Stimulated activated CD4-positive, alpha-beta T cell treated with anti-CD3 and anti-CD28 coated beads, Interleukin-1b, Interleukin-23, amount 100 ng/mL, for 48 hours (primary cell): ENCODE measurements at places on chromosomes 6 and 20.

GRCh38 chr6:37665304-37665703 lies 32.4 kb downstream of the MDGA1 start:
- no peak for DNase-seq

DNA sequence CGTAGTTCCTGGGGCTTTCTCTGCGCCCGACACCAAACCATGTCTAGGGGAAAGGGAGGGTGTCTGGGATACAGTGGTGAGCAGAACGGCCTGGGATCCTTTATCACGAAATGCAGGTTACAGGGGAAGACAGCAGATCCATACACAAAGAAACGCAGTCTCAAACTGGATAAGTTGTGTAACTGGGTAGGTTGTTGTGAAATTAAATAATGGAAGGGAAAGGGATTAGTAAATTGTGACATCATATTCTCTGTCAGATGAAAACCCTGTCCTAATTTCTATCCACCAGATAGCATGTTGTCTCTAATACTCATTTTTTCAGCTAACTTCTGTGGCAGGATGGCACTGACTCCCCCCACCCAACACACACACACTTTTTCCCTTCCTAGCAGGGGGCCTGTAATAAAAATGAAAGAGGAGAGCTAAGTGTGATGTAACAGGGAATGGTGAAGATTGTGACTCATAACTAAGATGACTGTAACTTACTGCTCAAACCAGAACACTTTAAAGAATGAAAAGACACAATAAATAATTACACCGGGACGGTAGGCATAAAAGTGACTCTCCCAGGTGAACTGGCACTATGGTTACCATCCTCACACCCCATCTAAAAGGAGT lies 769 bp upstream of the TRPC4AP start:
- DNase-seq: peak; percentile 46

DNA sequence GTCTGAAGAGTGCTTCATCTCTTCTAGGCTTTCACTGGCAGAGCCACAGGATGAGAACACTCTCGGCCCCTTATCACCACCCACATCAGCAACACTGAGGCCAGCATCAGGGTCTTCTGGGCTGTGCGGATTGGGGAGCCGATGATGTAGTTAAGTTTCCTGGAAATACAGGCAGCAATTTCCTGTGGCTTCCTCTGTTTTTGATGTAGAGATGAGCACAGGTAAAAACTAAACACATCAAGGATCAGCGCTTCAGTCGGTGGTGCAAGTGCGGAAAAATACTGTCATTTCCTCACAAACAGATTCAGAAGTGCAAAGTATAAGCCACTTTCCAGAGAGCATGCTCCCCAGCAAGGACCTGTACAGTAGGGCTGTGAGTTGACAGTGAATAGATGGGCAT lies 62.6 kb downstream of the BACH2 start:
- DNase-seq: peak; percentile 85

GRCh38 chr6:118745156-118745555 lies 93.8 kb upstream of the CEP85L start:
- no peak for DNase-seq

DNA sequence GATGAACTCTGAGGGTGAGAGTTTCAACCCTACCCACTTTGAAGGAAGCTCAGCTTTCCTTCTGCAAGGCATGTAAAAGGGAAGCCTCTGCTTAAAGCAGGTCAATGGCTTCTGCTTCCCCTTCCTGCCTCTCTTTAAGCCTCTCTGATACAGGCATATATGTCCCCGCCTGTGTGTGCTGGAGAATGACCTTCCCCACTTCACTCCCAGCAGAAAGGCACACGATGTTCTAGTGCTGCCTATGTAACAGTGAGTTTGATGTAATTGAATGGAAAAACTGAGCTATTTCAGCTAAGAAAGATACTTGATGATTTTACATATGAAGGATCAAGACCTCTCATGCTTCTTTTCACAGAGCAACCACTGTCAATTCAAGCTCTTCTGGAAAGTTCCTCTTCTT lies 632.2 kb downstream of the HACE1 start:
- DNase-seq: no peak

DNA sequence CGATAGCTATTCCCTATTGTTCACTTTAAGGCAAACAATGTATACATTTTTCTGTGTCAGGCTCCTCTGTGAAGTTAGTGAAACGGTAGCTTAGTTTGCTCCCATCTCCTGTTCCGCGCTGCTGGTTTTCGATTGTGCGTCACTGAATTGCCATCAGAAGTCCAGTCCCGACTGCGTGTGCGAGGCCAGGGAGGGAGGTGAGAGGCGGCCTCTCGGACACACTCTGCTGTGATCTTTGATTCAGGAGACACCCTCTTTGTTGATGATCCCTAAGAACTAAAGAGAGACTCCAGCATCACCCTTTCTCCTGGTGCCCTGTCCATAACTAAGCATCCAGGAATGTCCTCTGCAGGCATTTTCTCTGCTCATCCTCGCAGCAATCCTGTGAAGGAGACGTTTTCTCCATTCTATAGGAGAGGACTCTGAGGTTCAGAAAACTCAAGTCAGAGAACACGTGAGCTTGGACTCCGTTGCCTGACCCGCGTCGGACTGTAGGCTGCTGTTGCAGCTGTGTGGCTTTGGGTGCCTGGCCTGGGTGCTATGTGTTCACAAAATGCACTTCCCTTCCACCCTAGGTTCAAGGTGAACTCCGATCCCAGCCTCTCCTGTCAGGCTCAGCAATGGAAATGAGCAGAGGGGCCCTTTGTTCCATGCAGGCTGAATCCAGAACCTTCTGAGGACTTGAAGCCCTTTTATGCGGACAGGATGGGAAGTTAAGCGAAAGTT lies 24.1 kb upstream of the UNC93A start:
- DNase-seq: no peak

DNA sequence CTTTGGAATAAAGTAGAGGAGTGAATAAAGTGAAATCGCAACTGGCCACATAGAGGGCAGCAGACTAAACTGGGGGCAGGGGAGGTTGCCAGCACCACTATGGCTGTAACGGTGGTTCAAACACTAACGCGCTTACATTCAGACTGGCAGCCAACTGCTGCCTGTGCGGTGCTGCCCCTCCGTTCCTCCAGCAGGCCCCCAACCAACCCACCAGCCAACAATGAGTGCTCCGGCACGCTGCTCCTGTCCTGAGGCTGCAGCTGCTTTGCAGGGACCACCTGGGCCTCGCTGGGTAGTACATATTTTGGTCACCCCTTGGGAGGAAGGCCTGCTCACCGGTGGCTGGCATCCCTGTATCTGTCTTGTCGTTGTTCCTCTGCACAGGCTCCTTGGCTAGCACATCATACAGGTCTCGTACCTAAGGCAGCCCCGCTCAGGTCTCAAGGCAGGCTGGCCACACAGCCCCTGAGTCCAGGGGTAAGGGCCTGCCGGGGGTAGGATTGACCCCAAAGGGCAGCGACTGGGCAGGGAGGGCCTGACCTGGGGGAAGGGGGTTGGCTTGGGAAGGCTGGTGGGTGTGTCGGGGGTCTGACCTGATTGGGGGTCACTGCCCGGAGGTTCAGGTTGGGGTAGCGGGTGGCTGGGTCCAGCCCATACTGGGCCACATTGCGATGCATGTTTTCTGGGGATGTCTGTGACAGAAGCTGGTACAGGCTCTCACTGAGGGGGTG lies 6.3 kb downstream of the MICAL1 start:
- no peak for DNase-seq

DNA sequence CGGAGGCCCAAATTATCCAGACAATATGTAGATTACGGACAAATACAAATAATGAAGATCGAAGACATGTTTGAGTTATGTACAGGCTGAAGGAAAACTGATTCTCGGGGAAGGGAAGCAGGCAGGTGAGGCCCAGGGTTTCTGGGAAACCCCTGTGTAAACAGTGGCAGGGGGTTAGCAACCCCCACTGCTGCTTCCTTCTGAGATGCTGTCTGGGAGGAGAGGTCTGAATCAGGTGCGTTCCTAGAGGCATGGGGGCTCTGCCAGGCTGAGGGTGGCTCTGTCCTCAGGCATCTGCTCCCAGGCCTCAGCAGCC lies 7.2 kb upstream of the MDGA1 start:
- no peak for DNase-seq

DNA sequence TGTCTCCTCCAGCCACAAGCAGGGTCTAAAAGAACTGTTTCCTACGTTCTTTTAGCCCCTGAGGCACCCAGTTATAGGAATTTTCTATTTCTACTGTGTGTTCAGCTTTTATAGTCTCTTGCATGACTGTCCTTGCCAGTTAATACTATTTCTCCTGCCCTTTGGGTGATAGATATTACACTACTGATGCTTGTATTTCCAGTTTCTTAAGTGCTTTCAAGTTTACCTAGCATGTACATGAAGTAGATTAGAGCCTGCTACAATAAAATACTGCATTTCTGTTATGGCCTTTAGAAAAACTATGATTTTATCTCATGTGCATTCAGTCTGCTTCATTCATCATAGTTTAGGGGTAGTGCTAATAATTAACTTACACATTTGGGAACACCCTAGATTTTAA lies 89.6 kb downstream of the FOXO3 start:
- no peak for DNase-seq

- DNase-seq: no peak
Measured at GRCh38 chr6:165776691-165777090, 113.7 kb upstream of the PDE10A start.

DNA sequence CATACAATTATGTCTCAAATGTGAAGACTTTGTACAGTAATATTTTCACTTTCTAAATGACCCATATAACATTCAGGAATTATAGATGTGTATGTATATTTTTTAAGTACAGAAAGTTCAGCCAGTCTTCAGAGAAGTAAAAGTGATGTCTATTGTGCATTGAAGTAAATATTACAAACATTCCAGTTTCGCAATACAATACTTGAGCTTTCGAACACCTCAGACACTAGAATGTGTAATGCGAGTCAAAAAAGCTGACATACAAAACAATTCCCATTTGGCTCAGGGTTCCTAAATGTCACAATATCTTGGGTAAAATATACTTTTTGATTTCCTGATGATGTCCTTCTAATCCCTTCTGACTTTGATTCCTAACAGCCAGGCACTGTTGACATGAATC lies 101.4 kb downstream of the ZNF217 start:
- DNase-seq: no peak

- no peak for DNase-seq
Measured at GRCh38 chr6:163460307-163460782, 45.8 kb downstream of the QKI start.

DNA sequence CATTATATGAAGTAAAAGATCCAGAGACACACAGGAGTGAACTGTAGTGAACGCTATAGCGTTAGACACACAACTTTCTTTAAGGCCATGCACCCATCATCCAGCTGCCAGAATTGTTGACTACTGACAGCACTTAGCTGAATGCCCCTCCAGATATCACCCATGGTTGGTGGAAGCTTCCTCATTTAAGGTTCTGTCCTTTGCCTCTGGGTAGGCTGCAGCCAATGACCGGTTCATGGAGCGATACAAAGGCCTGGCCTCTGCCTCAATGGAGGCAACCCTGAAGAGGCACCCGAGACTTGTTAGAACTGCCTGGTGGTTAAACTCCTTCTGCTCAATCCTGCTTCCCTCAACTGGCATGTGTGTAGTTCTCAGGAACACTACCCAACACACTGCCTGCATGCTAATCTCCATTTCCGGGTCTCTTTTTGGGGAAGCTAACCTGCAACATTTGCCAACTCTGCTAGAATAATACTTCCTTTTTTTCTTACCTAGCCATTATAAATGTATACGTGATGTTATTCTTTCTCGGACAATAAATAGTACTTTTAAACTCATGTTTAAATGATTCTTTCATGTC lies 49.8 kb upstream of the THEMIS start:
- no peak for DNase-seq

DNA sequence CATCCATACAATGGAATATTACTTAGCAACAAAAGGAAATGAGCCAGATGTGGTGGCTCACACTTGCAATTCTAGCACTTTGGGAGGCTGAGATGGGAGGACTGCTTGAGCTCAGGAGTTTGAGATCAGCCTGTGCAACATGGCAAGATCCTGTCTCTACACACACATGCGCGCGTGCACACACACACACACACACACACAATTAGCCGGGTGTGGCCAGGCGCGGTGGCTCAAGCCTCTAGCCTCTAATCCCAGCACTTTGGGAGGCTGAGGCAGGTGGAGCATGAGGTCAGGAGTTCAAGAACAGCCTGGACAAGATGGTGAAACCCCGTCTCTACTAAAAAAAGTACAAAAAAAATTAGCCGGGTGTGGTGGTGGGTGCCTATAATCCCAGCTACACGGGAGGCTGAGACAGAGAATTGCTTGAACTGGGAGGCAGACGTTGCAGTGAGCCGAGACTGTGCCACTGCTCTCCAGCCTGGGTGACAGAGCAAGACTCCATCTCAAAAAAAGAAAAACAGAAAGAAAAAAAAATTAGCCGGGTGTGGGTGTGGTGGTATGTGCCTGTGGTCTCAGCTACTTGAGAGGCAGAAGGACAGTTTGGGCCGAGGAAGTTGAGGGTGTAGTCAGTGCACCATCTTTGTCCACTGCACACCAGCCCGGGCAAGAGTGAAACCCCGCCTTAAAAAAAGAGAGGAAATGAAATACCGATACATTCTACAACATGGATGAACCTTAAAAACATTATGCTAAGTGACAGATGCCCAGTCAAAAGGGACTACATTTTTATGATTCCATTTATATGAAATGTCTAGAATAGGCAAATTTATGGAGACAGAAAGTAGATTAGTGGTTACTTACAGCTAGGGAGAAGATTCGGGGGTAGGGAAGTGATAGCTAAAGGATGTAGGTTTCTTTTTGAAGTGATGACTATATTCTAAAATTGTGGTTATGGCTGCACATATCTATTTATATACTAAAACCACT lies 52.5 kb downstream of the RBL1 start:
- peak; percentile 14 for DNase-seq

- no peak for DNase-seq
Measured at GRCh38 chr6:120606743-120607142, 727.5 kb downstream of the TBC1D32 start.

- no peak for DNase-seq
Measured at GRCh38 chr20:23305098-23305497, 45.5 kb upstream of the NXT1 start.

DNA sequence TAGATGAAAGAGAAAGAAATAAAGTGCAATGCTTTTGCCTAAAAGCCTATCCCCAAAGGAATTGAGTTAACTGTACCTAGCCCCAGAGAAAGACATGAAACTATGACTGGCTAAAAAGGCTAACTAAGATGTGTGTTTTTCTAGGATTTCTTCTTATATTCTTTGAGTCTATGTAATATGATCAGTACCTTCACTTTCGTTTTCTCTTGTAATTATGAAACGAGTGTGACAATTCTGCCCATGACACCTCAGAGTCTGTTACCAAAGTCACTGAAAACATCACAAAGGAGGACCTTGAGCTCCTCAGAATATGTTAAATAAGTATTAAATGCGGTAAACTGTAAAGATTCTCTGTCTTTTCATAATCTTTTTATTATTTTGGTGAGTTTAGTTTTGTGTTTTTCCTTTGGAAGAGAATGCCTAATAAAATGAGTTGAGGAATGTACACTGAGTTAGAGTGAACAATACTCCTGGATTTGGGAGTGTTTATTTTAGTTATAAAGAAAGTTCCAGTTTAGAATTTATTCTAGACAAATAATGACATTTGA lies 141.3 kb downstream of the FUT9 start:
- DNase-seq: no peak
